ENCODE measurements at places on chromosomes 2 and 18. TPM values are rescaled to one million over a fixed set of nuclear protein-coding genes. Genes with fewer than 3 reads are reported as not detected.

The MC2R gene
- not detected for total RNA-seq

The CAPN14 gene
- 0.04 TPM for total RNA-seq

The C1GALT1C1L gene
- total RNA-seq, result 0.12 TPM

The BOLA3 gene
- total RNA-seq, result 56.2 TPM

The LYG2 gene
- not detected for total RNA-seq

The C2orf66 gene
- 0.43 TPM for total RNA-seq

The CNDP1 gene
- not detected for total RNA-seq

The KCNK3 gene
- not detected for total RNA-seq

The NYAP2 gene
- 0.07 TPM for total RNA-seq

DNA sequence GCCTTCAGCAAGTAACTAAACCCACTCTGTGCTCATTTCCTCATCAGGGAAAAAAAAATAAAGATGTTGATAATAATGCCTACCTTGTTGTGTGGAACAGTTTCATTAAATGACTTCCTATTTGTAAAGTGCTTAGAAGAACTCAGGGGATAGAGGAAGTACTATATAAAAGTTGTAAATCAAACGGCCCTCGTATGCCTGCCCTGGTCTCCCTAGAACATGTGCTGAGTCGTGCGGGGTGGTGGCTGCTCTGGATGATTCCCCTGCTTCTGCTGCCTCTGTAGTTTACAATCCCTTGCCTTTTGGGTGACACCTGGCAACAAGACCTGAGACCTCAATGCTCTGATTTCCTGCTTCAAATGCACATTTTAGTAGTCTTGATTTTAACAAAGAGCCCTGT lies 170.0 kb downstream of the CERS6 start:
- peaks cover 26% of the 10 kb centered on the region for H3K4me1 ChIP-seq
- peak overlapping the region; percentile 76 for H3K27ac ChIP-seq
- no peaks in the 10 kb centered on the region for H3K36me3 ChIP-seq
- no peak for DNase-seq
- H3K27me3 ChIP-seq, result no peaks in the 10 kb centered on the region
- H3K4me3 ChIP-seq, result no peak overlapping the region

- H3K36me3 ChIP-seq, result no peaks in the 10 kb centered on the region
- DNase-seq, result no peak
- H3K27ac ChIP-seq, result no peak overlapping the region
- H3K4me3 ChIP-seq, result no peak overlapping the region
- no peaks in the 10 kb centered on the region for H3K27me3 ChIP-seq
- H3K4me1 ChIP-seq, result no peaks in the 10 kb centered on the region
These were observed 20.2 kb upstream of the KLF11 start for GRCh38 chr2:10022966-10023662.

DNA sequence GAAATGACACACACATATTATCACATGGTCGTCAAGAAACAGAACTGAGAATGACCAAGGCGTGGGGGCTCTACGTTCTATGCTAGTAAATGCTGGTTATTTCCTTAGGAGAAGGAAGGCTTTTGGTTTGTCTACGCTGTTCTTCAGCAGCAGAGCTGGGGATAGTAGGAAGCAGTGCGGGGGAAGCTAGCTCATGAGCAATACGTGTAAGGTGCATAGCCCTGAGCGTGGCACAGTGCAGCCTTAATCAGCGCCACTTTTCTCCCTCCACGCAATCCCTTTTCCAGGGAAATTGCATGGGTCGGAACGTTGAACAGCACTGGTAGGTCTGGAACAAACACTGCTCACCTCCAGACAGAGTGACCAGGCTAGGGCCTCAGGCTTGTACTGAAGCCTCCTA lies 199.6 kb upstream of the FBXO11 start:
- no peak for DNase-seq
- no peaks in the 10 kb centered on the region for H3K36me3 ChIP-seq
- H3K27me3 ChIP-seq, result no peaks in the 10 kb centered on the region
- H3K4me3 ChIP-seq, result no peak overlapping the region
- H3K27ac ChIP-seq, result no peak overlapping the region

DNA sequence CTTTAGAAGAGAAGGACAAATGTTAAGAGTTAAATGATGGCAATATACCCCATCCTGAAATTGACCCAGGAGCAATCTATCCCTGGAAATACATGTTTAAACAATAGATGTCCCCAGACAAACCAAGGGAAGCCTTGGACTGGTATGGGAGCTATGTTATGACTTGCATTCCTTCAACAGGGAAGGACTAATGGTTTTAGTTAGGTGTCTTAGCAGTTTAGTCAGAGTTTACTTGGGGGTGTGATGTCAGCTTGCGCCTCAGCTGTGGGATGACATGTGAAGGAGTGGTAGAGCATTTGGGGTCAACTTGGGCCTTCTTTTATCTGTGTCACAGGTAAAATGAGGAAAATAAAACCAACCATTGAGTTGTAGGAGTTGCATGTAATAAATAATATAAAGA lies 36.8 kb downstream of the SPC25 start:
- H3K4me3 ChIP-seq, result no peak overlapping the region
- no peak overlapping the region for H3K27ac ChIP-seq
- H3K4me1 ChIP-seq, result peaks cover 2% of the 10 kb centered on the region
- DNase-seq, result no peak
- H3K27me3 ChIP-seq, result no peaks in the 10 kb centered on the region

GRCh38 chr2:215439980-215440512 lies 4.2 kb upstream of the FN1 start:
- H3K4me1 ChIP-seq, result peaks cover 12% of the 10 kb centered on the region
- DNase-seq, result no peak
- no peak overlapping the region for H3K4me3 ChIP-seq
- no peak overlapping the region for H3K27ac ChIP-seq
- peaks cover 2% of the 10 kb centered on the region for H3K27me3 ChIP-seq
- no peaks in the 10 kb centered on the region for H3K36me3 ChIP-seq

- no peaks in the 10 kb centered on the region for H3K27me3 ChIP-seq
- H3K36me3 ChIP-seq, result no peaks in the 10 kb centered on the region
- H3K4me3 ChIP-seq, result no peak overlapping the region
These were observed 52.6 kb downstream of the CXCR4 start for GRCh38 chr2:136065384-136065783.

- peaks cover 27% of the 10 kb centered on the region for H3K27me3 ChIP-seq
- DNase-seq, result no peak
- H3K4me3 ChIP-seq, result no peak overlapping the region
- H3K36me3 ChIP-seq, result no peaks in the 10 kb centered on the region
- H3K27ac ChIP-seq, result no peak overlapping the region
These were observed 22.1 kb downstream of the ASB18 start for GRCh38 chr2:236242057-236242495.

DNA sequence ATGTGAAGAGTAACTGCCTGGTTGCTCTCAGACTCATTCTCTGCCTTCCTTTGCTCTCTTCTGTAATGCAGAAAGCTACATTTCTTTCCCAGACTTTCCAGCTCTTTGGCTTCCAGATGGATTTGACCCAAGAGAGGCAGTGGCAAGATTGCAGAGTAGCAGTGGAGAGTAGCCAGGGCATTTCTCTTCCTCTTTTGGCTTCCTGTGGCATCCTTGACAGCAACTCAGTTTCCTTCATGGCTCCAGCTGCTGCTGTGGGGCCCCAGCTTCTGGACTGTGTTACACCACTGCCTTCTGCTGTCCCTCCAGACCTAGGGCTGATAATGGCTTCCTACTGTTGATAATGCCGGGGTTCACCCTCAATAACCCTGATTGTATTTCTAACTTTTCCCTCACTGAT lies 469.4 kb upstream of the SPRED2 start:
- no peaks in the 10 kb centered on the region for H3K36me3 ChIP-seq
- H3K27ac ChIP-seq, result no peak overlapping the region
- no peak overlapping the region for H3K4me3 ChIP-seq

- H3K27me3 ChIP-seq, result no peaks in the 10 kb centered on the region
- H3K4me3 ChIP-seq, result no peak overlapping the region
- no peak for DNase-seq
- no peak overlapping the region for H3K27ac ChIP-seq
These were observed 67.1 kb downstream of the MGAT5 start for GRCh38 chr2:134320930-134321329.

- DNase-seq, result peak; percentile 80
- no peaks in the 10 kb centered on the region for H3K4me1 ChIP-seq
- no peaks in the 10 kb centered on the region for H3K36me3 ChIP-seq
- H3K27me3 ChIP-seq, result peaks cover 21% of the 10 kb centered on the region
- no peak overlapping the region for H3K27ac ChIP-seq
- no peak overlapping the region for H3K4me3 ChIP-seq
These were observed 9.4 kb upstream of the IL1RL1 start for GRCh38 chr2:102301867-102302362.

DNA sequence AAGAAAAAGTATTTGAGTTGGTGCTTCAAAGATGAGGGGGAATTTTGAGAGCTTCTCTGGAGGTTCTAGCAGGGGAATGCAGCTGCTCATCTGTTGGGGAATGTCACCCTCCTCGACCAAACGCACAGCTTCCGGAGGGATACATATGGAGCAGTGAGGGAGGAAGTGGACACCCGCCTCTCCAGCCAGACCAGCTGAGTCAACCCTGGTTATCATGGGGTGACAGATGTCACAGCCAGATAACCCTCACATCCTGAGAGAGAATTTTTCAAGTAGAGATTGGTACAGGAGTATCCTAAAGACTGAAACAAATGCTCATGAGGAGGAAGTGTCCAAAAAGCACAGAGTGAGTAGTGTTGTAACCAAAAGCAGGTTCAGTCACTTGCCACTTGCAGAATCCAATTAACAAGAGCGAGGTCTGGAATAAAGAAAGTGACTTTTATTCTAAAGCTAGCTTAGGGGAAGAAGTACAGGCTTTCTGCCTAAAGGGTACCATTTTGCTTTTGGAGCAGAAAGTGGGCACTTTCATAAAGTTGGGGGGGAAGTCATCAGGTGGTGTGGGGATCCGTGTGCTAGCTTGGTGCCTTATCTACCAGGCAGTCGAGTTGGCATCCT lies 395.2 kb downstream of the RAD51AP2 start:
- H3K4me1 ChIP-seq, result no peaks in the 10 kb centered on the region
- H3K36me3 ChIP-seq, result no peaks in the 10 kb centered on the region
- no peak overlapping the region for H3K4me3 ChIP-seq
- no peak overlapping the region for H3K27ac ChIP-seq

GRCh38 chr2:127551221-127551930 lies 15.9 kb downstream of the MYO7B start:
- peaks cover 11% of the 10 kb centered on the region for H3K27me3 ChIP-seq
- DNase-seq, result no peak
- no peak overlapping the region for H3K4me3 ChIP-seq
- H3K36me3 ChIP-seq, result no peaks in the 10 kb centered on the region
- no peaks in the 10 kb centered on the region for H3K4me1 ChIP-seq

GRCh38 chr2:79630060-79630459 lies 117.2 kb downstream of the CTNNA2 start:
- no peaks in the 10 kb centered on the region for H3K4me1 ChIP-seq
- no peak overlapping the region for H3K4me3 ChIP-seq
- H3K36me3 ChIP-seq, result no peaks in the 10 kb centered on the region

DNA sequence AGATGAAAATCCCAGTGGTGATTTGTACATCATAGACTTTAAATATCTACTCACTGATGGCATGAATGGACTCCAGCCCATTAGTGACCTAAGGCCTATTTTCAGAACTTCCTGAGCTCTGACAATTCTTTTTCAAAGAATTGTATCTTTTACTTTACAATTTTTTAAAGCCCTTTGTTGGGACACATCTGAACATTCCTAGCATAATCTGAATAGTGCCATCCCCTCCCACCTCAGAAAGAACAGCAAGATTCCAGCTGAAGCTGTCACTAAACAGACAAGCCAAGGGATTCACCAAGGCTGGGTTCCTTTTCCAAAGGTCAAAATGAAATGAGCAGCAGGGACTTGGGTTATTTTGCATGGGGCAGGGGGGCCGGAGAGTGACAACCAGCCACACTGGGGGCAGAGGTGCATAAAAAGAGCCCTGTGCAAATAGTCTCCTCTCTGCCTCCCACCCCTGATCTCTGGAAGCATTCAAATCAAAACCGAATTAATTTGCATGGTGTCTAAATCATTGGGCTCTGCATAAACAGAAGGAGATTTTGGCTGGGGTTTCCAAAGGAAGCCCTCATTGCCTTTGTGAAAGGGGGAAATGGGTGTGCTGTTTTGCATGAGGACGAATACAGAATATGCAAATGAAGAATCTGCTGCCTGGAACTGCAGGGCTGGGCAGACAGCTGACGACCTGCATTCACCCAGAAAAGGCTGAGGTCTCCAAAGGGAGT lies 17.2 kb downstream of the EPHA4 start:
- peaks cover 18% of the 10 kb centered on the region for H3K36me3 ChIP-seq
- no peaks in the 10 kb centered on the region for H3K27me3 ChIP-seq
- peak; percentile 42 for DNase-seq
- H3K27ac ChIP-seq, result peak overlapping the region; percentile 68
- peaks cover 86% of the 10 kb centered on the region for H3K4me1 ChIP-seq

DNA sequence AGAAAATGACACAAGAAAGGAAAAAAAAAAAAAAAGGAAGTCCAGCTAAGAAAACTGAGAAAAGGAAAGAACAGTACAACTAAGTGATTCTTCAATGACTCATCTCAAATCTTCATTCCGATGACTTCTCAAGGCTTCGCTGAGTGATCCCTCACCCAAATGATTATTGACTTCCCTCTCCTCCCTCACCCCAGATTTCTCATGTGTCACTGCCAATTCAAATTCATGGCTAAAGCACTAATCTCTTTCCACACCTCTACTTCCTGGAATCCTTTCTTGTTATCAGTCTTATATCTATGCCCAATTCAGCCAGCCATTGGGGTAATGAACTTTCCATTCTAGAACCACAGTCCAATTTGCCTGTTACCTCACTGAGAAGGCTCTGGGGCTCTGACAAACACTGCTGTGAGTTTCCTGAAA lies 7.2 kb upstream of the ABCB11 start:
- H3K36me3 ChIP-seq, result no peaks in the 10 kb centered on the region
- H3K4me1 ChIP-seq, result no peaks in the 10 kb centered on the region
- H3K27me3 ChIP-seq, result no peaks in the 10 kb centered on the region
- DNase-seq, result no peak

DNA sequence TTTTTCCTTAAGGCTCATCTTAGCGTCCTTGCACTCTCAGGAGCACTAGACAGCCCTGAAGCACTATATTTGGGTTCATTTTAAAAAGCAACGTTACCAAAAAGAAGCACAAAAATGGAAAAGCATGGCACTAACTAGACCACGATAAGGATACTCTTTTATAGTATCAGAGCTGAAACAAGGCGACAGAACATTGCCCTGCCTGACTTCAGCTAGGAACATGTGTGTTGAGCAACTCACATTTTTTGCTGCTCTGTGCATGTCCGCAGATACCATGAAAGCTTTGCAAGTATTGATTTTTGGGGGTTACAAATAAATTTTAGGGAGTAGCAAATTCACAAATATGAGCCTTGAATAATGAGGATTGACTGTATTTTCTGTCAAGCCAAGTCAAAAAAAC lies 332.0 kb downstream of the PTPRM start:
- H3K36me3 ChIP-seq, result no peaks in the 10 kb centered on the region
- H3K27me3 ChIP-seq, result no peaks in the 10 kb centered on the region
- no peak for DNase-seq
- no peak overlapping the region for H3K4me3 ChIP-seq
- peaks cover 40% of the 10 kb centered on the region for H3K4me1 ChIP-seq
- no peak overlapping the region for H3K27ac ChIP-seq

GRCh38 chr18:63074981-63075404 lies 244.6 kb downstream of the BCL2 start:
- no peak overlapping the region for H3K27ac ChIP-seq
- H3K4me1 ChIP-seq, result peaks cover 3% of the 10 kb centered on the region
- H3K27me3 ChIP-seq, result no peaks in the 10 kb centered on the region
- DNase-seq, result peak; percentile 86
- H3K36me3 ChIP-seq, result no peaks in the 10 kb centered on the region
- peak overlapping the region; percentile 30 for H3K4me3 ChIP-seq
